ENCODE measurements at places on chromosomes 4 and X.

DNA sequence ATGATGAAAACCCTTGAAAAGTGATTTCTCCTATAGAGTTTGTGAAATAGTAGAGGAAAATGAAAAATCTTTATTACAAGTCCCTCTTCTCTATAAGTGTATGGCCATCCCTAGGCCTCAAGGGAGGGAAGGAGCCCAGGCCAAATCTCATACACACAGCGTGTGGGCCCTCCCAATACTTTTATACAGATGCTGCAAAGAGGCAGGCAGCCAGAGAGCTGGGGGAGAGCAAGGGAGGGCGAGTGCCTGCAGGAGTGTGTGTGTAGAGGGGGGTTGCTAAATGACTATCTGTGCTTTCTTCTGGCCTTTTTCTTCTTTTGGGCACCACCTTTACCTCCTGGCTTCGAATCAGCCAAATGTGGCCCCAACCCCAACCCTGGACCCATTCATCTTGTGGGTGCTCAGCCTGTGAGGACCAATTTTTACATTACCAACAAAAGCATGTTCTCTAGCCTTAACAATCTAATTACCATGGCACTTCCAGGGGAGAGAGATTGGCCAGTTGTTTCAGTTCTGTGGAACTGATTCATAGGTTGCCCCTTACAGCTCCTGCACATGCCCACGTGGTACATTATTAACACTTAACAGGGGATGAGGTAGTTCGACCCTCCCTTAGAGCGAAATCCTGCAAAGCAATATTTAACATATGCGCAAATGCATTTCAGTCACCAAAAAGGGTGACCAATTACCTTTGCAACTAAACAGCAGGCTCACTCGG, 2.0 kb downstream of the GPC3 start:
- DNase-seq = no peak

DNA sequence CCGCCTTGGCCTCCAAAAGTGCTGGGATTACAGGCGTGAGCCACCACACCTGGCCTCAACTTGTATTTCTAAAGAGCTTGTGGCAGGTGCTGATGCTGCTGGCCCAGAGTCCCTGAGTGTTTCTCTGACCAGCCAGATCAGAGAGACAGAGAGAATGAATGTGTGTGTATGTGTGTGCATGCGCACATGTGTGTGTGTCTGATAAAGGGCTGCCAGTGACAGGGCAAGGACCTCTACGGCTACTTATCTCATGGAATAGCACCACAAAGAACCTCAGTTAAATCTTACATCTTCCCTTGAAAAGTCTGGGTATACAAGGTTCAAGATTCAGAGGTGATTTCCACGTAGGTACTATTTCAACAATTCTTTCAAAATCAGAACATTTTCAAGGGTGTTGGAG, 86.0 kb downstream of the SCD5 start:
- no peak for DNase-seq

DNA sequence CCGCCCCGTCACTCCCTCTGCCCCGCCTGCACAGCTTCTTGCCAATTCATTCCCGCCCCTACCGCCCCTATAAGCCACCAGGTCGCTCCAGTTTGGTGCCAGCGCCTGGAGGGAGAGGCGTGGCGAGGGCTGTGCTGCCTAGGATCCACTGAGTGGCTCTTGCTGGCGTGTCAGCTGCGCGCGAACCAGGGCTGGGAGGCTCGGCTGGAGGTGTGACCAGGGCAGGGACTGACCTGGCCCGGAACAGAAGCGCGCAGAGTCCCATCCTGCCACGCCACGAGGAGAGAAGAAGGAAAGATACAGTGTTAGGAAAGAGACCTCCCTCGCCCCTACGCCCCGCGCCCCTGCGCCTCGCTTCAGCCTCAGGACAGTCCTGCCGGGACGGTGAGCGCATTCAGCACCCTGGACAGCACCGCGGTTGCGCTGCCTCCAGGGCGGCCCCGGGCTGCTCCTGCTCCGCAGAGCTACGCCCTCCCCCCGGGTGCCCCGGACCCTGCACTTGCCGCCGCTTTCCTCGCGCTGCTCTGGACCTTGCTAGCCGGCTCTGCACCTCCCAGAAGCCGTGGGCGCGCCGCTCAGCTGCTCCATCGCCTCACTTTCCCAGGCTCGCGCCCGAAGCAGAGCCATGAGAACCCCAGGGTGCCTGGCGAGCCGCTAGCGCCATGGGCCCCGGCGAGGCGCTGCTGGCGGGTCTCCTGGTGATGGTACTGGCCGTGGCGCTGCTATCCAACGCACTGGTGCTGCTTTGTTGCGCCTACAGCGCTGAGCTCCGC, at the start of gene GPR78:
GPR78 (plus strand) TSS at position 72 of the 773 bp plus-strand sequence; CDS start at position 663, 591 bp downstream.
- DNase-seq = no peak

GRCh38 chr4:42747971-42748370, 91.1 kb upstream of the ATP8A1 start:
- no peak for DNase-seq

DNA sequence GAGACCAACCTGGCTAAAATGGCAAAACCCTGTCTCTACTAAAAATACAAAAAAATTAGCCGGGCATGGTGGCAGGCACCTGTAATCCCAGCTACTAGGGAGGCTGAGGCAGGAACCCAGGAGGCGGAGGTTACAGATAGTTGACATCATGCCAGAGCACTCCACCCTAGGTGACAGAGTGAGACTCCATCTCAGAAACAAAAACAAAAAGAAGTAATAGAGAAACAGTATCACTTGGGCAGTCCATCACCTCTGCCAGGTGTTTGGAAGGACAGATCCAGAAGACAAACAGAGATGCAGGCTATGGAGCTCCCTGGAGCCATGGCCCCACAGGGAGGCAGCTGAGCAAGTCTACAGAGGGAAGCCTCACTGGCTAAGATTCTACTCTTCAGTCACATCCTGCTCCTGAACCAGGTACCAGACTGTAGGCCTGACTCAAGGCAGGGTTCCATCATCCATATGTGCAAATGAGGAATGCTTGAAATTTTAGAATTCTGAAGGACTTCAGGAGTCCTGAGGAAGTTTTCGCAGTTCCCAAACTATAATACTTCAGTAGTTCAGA, 81.4 kb upstream of the CPEB2 start:
- no peak for DNase-seq

- no peak for DNase-seq
Observed at GRCh38 chr4:163694385-163694784, 199.9 kb downstream of the TMA16 start.

DNA sequence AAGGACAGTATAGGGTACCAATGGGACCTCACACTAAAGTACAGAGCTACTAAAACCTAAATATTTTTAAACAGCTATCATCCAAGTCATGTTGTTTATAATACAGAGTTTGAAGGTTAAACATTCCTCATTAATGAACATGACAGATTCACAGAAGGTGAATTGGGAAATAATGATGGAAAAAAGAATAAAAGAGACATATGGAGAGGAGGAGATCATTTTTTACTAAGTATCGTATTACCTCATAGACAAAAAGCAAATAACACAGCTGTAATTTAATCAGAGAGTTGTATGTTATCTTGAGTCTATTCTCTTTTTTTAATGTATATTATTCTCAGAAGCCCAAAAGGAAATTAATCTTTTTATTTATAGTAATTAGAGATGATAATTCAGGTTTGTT, 7.9 kb downstream of the PLK4 start:
- no peak for DNase-seq

- no peak for DNase-seq
Observed at GRCh38 chrX:150692296-150692695, 900 bp upstream of the MTMR1 start.

GRCh38 chr4:147247579-147247978, 233.3 kb upstream of the EDNRA start:
- DNase-seq = no peak

DNA sequence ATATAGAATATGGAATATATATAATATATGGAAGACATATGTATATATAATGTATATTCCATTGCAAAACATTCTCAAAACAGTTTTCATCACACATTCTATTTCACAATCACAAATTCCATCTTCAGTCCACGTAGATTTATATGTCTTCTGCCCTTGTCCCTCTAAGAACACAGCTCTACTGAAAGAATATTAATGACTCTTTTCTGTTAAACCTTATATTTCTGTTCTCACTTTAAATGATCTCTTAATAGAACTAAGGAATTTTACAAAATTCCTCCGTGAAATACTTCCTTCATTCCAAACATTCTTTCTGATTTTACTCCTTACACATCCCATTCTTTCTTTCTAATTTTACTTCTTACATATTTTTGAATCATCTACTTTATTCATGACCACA, 1043.1 kb upstream of the PABPC4L start:
- DNase-seq = no peak

DNA sequence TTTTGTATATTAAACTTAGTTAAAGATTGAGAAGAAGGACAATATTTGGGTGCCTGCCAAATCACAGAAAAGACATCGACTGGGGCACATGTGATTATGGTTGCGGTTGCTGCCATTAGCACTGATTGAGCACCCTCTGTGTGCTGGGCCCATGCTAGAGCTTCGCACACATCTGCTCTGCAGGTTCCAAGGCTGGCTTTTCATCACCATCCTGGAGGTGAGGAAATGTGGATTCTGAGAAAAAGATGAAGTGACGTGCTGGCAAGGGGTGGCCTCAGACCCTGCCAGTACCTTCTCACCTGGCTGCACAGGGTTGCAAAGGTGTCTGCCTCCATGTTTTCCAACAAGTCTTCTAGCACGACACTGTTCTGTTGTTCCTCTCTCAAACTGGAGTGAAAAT, 134.0 kb downstream of the EVC2 start:
- no peak for DNase-seq

DNA sequence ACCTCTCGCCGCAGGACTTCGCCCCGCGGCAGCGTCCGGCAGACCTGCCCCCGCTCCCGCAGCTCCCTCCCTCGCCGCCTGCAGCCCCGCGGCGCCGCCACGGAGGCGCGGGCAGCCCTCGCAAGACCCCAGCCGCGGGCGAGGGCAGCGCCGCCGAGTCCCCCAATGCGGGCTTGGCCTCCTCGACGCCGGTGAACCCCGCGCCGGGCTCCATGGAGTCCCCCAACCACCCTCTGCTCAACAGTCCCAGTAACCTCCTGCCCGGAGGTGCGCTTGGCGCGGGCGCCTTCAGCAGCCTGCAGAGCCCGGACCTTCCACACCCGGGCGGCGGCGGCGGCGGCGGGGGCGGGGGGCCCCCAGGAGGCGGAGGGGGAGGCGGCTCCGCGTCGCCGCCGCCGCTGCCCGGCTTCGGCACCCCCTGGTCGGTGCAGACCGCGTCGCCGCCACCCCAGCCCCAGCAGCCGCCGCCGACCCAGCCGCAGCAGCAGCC, 1.2 kb downstream of the CPEB2 start:
- no peak for DNase-seq

DNA sequence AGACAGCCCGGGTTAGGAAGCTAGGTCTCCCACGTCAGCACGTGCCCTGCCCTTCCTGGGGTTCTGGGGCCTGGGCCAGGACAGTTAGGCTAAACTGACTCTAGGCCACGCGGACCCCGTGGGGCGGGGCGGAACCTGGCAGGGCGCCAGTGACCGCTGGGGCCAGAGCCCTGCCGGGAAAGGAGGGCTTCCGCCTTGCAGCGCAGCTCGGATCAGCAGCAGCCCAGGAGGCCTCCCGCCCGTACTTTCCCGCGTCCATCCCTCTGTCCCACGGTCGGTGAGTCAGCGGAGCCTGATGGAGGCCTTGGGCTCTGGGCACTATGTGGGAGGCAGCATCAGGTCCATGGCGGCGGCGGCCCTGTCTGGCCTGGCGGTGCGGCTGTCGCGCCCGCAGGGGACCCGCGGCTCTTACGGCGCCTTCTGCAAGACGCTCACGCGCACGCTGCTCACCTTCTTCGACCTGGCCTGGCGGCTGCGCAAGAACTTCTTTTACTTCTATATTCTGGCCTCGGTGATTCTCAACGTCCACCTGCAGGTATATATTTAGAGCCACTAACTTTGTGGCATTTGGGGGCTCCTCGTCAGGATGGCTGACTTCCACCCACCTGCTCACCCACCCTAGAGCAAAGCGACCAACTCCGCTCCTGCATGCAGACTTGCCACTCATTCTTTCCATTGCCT, at the start of gene SMIM10:
SMIM10 (plus strand) TSS at position 191 of the 681 bp plus-strand sequence; CDS start at position 296, 105 bp downstream.
- no peak for DNase-seq

DNA sequence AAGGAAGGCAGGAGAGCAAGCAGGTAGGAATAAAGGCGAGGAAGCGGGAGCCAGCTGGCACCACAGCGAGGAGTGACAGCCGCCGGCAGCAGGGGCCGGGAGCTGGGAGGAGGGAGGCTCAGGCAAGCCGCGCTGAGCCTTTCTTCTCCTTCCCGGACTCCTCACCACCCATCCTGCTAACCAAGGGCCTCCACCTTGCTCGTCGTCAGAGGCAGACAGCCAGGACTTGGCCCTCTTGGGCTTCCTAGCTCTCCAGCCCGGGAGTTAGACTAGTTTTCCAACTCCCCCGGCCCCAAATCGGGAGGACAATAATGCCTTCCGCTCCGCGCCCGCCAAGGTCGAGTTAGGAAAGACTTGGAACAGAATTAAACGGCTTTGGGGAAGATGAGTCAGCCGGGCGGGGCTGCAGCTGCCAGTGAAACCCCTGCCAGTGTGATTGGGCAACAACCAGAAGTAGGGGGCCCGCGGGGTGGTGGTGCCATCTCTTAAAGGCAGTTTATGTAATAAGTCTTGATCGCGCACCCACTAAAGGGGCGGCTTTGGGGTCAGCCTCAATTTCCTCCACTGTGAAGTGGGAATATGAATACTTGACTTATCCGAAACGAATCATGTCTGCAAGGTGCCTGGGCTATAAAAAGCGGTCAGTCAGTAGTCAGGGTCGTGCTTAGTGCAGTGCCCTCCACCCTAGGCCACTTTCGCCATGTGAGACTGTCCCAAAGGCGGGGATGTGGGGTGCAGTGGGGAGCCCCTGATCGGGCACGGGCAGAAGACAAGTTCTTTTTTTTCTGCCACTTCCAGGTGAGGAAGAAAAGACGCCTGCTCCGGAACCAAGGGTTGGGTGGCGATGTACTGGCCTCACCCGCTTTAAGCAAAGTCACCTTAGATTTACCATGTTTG, 6.7 kb upstream of the HSD17B10 start:
- DNase-seq = peak; percentile 29

DNA sequence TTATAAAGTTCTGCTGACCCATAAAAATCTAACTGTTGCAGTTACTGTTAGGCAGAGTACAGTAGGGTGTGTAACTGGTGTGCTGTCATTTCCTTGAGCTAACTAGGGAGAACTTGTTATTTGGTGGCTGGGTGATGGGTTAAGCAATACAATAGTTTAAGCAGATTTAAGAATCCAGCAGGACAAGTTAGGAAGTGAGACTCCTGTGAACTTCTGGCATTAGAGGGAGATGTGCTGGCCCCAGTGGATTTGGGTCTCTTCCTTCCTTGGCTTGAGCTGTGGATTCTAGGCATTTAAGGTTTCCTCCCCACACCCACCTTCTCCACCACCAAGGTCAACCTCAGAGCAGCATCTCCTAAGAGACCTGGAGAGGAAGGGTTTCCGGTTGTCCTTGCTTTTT, 70.5 kb downstream of the CLCN5 start:
- DNase-seq = no peak

- DNase-seq = no peak
Observed at GRCh38 chr4:113623274-113623894, 138.2 kb downstream of the CAMK2D start.
